ENCODE measurements at places on chromosomes 4 and X.

DNA sequence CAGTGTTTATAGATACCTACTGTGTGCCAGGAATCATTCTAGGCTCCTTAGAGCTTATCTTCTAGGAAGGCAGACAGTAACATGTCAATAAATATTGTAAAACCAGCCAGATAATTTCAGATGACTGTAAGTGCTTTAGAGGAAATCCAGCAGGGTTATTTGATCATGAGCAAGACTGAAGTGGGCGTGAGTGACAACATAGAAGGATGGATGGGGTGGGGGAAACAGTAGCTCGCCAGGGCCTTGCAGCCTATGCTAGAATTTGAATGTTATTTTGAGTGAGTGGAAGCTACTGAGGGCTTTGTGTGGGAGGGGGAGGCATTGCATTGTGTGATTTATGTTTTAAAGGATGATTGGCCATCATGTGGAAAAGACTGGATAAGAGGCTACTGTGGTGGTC, 6.7 kb downstream of the SRD5A3 start:
- DNase-seq, result no peak

DNA sequence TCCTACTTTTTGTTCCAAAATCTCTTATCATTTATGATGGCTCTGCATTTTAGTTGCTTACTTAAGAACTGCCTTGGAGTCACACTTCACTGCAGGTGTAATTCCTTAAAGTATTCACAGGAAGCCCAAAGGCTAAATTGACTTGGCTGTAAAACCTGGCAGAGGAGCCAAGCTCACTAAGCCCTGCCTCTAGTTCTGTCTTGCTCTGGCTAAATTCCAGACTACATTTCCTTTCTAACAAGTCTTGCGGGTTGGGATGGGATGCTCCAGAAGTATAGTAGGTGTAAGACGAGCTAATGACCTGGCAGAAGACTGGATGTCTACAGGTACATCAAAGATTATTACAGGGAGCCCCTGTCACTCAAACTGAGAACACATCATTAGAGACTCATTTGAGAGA, 924.0 kb upstream of the INTU start:
- DNase-seq, result no peak

GRCh38 chr4:155510771-155511170, 134.0 kb upstream of the MAP9 start:
- no peak for DNase-seq

DNA sequence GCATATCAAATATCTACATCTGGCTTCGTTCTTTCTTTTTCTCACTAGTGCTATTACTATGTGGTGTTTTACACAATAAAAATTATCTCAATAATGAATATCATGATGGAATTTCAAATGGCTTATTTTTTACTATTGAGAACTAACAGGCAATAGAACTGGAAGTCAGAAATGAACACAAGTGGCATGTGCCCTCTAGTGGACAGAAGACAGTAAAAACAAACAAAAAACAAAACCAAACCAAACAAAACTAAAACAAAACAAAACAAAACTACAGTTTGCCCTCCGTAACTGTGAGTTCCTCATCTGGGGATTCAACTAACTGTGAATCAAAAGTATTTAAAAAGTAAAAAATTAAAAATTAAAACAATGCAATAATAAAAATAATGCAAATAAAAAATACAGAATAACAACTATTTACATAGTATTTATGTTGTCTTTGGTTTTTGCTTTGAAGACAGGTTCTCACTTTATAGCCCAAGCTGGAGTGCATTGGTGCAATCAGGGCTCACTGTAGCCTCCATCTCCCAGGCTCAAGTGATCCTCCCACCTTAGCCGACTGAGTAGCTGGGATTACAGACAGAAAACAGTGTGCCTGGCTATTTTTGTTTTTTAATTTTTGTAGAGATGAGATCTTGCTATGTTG, 195.6 kb upstream of the TACR3 start:
- DNase-seq, result no peak

DNA sequence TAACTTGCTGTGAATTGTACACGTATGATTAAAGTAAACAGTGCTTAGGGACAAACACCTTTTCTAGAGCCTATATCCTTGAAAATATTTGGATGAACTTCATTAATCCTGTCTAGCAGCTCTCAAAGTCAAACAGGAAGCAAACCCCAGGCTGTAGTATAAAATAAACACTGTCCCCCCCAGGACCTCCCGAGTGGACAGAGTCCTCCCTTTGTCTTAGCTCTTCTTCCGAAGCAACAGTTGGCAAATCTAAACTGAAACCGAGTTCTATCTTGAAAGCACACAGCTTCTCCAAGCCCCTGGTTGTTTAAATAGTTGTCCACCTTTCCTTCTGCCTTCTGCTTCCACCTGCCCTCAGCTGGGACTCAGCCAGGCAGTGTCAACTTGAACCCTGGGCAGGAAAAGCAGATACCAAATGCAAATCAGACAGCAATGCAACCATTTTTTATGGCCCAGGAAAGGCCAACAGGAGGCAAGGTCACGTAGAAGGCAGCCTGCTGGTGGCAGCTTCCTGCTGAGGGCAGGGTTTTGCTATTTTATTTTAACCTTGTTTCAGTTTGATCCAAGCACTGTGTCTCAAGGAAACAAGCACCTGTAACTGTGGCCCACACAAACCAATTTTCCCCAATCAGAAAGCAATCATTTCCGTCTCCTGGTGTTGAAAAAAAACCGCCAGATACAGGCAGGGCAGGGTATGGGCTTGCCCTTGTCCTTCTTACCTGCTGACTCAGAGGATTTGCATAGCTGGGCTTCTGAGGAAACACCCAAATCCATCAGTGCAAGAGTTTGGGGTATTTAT, 110.3 kb upstream of the KIT start:
- no peak for DNase-seq

DNA sequence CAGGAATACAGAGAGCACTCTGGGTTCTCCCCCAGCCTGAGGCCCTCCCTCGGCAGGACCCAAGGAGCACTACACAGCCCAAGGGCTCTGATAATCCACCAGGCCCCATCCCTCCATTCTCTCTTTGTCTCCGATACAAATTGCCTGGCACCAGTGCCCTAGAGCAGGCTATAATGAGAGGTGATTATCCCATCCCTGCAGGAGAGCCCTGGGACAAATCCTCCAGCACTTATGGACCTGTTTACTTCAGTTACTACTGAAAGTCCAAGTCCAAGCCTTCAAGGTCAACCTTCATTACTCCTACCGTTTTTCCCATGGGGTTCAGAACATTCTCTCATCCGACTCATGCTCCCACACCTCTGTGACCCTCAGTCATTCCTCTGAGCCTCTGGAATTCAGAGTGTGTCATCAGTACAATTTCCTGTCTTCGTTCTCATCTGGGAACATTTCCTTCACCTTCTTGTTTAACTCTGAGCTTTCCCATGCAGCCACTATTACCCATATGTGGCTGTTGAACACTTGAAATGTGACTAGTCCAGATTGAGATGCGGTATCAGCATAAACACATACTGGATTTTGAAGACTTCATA, 299.0 kb downstream of the RAPGEF2 start:
- no peak for DNase-seq

DNA sequence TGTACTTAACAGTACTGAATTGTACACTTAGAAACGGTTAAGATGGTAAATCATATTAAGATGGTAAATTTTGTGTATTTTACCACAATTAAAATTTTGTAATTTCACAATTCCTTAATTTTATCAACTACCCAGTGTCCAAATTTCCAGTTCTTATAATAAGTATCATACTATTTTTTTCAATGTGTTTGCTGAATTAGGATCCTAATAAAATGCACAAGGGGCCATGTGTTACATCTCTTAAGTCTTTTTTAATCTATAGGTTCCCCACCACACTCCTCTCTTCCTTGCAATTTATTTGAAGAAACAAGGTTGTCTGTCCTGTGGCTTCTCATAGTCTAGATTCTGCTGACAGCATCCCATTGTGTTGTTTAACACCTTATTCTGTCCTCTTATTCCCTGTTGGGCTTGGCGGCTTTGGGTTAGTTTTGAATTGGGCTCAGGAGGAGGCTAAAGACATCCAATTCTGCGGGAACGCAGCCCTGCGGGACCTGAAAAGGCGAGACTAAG, 533 bp upstream of the SYAP1 start:
- DNase-seq, result no peak

GRCh38 chrX:108516184-108516583, 76.5 kb downstream of the COL4A5 start:
- no peak for DNase-seq

- DNase-seq, result no peak
These were observed 3.4 kb downstream of the GPR78 start for GRCh38 chr4:8583655-8584025.

- DNase-seq, result no peak
These were observed 52.1 kb downstream of the KLHL34 start for GRCh38 chrX:21606002-21606401.

DNA sequence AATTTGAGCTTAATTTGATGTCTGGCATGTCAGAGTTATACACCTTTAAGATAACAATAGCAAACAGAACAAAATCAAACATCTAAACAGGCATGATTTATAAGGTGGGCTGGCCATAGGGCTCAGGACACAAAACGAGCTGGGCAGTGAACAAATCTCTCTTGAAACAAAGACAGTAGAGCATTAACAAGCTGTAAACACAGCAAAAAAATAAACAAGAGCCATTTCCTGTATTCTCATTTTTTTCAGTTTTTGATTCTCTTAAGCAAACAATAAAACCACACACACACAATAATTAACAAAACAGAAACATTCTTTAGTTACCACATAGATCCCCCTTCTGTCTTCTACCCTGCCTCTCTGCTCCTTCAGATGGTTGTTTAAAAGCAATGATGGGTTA, 68.3 kb upstream of the TMEM150C start:
- DNase-seq, result no peak

DNA sequence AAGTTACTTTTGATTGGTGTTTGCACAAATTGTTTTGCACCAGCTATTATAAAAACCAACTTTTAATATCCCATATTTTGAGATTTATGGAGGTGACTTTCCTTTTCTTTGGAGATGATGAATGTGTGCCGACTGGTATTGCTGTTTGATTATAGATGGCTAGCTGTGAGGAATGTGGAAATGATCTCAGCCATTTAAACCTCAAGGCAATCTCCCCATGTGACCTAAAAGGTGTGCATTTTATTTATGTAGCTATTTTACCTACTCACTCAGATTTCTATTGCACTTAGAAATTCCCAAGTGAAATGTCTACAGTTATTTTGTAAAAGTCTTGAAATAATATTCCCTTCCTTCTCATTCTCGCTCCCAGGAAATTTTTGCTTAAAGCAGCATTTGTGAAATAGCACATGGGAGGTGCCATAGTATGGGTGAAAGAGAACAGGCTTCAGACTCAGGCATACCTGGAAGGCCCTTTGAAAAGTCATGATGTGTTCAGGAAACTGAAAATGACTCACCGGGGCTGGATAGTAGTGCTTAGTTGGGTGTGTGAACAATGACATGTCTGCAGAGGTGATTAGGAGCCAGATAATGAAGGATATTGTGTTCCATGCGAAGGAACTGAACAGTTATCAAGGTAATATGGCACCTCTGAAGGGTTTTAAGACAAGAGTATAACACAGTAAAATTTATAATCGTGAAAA, 247.6 kb downstream of the CBLL2 start:
- no peak for DNase-seq

- DNase-seq, result no peak
These were observed 146.7 kb upstream of the VEGFC start for GRCh38 chr4:176939445-176939844.

GRCh38 chr4:185189606-185190305, 14.0 kb downstream of the CFAP97 start:
- DNase-seq, result no peak

DNA sequence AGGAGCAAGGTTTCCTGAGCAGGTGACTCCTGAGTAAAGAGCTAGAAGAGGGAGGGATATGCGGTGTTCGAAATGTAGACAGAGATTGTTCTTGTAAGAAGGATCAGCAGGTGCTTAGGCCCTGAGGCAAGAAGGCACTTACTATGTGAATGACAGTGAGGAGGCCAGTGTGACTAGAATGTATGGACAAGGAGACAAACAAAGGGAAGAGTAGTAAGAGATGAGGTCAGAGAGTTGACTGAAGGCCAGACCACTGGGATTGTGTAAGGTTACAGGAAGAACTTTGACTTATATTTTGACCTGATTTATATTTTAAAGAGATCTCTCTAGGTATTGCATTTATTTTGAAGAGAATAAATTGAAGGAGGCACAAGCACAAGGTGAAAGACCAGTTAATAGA, 118.4 kb upstream of the ENPEP start:
- no peak for DNase-seq

GRCh38 chr4:124854968-124855367, 142.4 kb upstream of the ANKRD50 start:
- no peak for DNase-seq

DNA sequence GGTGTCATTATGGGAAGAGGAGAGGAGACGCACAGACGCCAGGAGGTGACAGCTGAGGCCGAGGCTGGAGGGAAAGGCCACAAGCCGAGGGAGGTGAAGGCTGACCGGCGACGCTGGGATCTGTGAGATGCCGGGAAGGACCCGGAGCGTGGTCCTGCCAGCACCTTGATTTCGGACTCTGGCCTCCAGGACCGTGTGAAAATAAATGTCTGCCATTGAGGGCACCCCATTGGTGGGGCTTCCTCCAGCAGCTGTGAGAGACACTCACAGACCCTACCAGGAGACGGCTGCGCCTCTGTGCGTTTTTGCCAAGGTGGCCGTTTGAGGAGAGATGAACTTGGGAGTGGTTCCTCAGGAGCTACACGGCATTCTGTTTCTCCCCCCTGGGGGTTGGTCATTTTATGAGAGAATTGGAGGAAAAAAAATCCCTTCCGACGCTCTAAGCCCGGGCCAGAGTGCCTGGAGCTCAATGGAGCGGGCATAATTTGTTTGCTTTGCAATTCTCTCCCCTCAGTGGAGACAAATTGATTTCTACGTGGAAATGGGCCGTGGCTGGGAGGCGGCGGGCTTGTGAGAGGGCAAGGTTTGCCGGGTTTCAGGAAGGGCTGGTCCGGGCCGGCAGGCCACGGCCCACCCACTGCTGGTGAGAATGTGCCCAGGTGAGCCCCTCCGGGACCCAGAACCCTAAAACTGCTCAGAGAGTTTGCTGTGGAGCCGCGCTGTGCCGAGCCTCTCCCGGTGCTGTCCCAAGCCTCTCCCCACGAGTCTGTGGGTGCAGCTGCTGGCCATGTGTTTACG, 53.9 kb downstream of the CPZ start:
- DNase-seq, result no peak

GRCh38 chr4:107065201-107065600, 29.1 kb upstream of the DKK2 start:
- no peak for DNase-seq

DNA sequence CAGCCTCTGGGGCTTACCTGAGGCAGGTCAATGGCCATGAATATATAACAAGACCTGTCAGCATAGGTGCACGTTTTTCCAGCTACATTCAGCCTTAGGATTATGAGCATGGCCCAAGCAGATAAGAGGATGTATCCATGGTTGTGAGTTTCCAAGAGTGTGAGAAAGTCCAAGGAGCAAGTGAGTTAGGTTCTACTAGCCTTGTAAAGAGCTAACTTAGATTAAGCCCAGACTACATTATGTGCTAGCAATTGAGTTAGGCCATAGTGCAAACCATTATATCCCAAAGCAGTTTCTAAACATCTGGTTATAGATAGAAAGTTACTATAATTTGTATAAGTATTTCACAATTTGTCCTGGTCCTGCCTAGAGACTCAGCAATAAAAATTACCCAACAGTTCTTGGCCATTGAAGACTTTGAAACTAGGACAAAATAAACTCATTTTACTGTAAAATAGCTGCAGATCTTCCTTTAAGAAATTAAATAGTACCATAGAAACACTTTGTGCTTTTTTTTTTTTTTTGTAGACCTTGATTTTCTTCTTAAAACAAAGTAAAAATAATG, 312.0 kb downstream of the CAMK2D start:
- no peak for DNase-seq

Measured in activated effector memory CD4-positive, alpha-beta T cell treated with Interleukin-2 at 50 U/mL for 16 hours (primary cell).